Fibroblast of lung (primary cell): ENCODE measurements at places on chromosomes 5 and 9. TPM values are rescaled to one million over a fixed set of nuclear protein-coding genes. Genes with fewer than 3 reads are reported as not detected.

DNA sequence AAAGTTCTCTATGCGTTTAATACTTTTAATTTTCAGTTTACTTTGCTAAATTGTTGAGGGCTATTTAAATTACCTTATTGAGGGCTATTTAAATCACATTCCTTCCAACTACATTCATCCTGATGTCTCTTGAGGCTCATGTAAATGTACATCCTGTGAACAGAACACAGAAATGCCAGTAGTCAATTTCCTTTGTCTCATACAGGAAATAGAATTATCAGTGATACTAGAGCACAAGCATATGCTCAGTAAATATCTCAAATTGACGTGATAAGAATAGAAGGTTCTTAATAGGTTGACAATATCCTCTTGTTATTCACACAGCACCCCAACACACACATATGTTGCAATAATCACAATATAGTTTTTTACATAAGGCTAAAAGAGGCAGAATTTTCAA, 449.0 kb downstream of the CYLC2 start:
- DNase-seq: no peak
- no peaks in the 10 kb centered on the region for H3K36me3 ChIP-seq
- no peak overlapping the region for H3K4me3 ChIP-seq
- H3K27me3 ChIP-seq: no peaks in the 10 kb centered on the region
- no peak overlapping the region for H3K27ac ChIP-seq

GRCh38 chr5:123083298-123083697, 5.7 kb upstream of the PRDM6 start:
- no peak for DNase-seq
- no peak overlapping the region for H3K4me3 ChIP-seq
- no peaks in the 10 kb centered on the region for H3K36me3 ChIP-seq
- H3K27ac ChIP-seq: no peak overlapping the region
- H3K4me1 ChIP-seq: no peaks in the 10 kb centered on the region

DNA sequence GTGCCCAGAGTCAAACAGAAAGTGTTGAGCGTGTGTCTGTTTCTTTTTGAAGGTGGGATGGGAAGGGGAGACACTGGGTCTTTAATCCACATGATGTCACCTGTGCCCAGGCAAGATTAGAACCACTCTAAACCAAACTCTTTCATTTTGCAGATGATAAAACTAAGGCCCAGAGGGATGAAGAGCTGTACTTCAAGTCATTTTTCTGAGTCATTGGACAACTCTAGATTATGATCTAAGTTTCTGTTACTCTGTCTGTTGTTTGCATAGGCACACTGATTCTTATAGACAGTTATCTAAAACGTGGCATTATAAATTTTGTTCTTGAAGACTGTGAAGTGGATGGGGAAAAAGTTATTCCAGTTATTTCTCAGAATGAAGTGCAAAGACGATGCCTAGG, 48.8 kb downstream of the MAST4 start:
- no peak for DNase-seq
- no peaks in the 10 kb centered on the region for H3K27me3 ChIP-seq
- no peak overlapping the region for H3K27ac ChIP-seq
- H3K36me3 ChIP-seq: no peaks in the 10 kb centered on the region
- no peak overlapping the region for H3K4me3 ChIP-seq

- no peaks in the 10 kb centered on the region for H3K27me3 ChIP-seq
- H3K36me3 ChIP-seq: peaks cover 43% of the 10 kb centered on the region
- no peaks in the 10 kb centered on the region for H3K4me1 ChIP-seq
These were observed 29.8 kb upstream of the SLC6A3 start for GRCh38 chr5:1474866-1475543.

DNA sequence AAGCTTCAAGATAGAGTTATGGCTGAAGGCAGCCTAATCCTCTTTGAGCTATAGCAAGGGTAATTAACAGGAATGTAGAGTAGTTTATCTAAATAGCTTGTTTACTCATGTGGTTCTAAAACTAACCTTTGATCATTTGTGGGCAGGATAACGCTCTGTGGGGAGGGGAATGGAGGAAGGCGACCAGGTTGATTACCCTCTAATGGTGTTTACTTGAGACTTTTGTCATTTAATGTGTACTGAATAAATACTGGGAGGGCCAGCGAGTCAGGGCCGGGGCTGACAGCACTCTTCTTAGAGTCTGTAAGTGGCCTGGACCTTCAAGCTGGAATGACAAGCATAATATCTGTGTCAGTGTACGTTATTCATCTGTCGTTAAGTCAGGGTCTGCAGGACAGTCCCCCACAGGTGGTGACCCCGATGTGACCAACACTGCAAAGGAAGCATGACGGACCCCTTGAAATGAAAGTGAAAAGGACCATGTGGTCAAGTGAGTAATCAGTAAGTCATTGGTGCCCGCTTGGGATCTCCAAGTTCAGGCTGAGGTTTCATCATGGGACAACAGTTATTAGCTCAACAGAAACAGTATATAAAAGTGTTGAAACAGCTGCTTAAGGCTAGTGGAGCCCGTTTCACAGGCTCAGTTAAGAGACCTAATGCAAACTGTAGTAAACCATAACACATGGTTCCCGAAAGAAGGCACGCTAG, 162.6 kb downstream of the CPLANE1 start:
- no peak overlapping the region for H3K27ac ChIP-seq
- peak; percentile 73 for DNase-seq
- no peak overlapping the region for H3K4me3 ChIP-seq
- no peaks in the 10 kb centered on the region for H3K27me3 ChIP-seq
- no peaks in the 10 kb centered on the region for H3K36me3 ChIP-seq
- no peaks in the 10 kb centered on the region for H3K4me1 ChIP-seq

- H3K27me3 ChIP-seq: no peaks in the 10 kb centered on the region
- H3K4me1 ChIP-seq: no peaks in the 10 kb centered on the region
- no peaks in the 10 kb centered on the region for H3K36me3 ChIP-seq
- DNase-seq: no peak
These were observed 179.3 kb upstream of the FGF10 start for GRCh38 chr5:44568519-44568918.

GRCh38 chr5:179869641-179870402, 11.2 kb upstream of the MRNIP start:
- no peak overlapping the region for H3K4me3 ChIP-seq
- no peaks in the 10 kb centered on the region for H3K4me1 ChIP-seq
- H3K36me3 ChIP-seq: peaks cover 38% of the 10 kb centered on the region
- no peaks in the 10 kb centered on the region for H3K27me3 ChIP-seq
- no peak for DNase-seq
- no peak overlapping the region for H3K27ac ChIP-seq

DNA sequence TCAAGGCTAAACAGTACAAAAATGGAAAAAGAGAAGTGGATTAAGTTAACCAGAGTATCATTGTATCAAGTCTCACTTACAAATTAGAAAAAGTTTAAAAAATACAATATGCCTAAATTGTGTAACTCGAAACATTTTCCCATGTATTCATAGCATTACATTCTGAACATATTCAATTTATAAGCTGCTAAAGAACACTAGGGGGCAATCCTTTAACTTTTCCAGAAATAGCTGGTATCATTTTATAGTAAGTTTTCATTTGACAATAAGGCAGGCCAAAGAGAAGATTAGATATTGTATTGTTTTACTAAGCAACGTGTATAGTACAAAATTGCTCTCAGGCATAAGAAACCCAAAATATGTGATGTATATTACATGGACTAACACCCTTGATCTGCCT, 234.6 kb downstream of the ADGRV1 start:
- H3K36me3 ChIP-seq: no peaks in the 10 kb centered on the region
- DNase-seq: peak; percentile 12
- H3K4me1 ChIP-seq: no peaks in the 10 kb centered on the region
- no peaks in the 10 kb centered on the region for H3K27me3 ChIP-seq
- no peak overlapping the region for H3K27ac ChIP-seq

DNA sequence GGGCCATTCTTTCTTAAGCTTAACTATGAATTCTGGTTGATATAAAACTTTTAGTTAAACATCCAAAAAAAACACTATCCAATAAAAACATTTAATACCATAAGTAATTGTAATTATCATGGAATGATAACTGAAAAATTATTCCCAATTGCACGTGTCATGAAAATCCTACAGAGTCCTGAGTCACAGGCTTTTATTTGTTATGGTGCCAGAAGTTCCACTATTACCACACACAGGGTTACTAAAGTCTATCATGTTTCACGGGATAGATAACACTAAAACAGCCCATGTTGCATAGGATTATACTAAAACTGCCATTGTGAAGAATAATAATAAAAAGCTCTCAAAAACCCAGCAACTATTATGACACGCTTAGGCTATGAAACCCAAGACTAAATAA, 1381.8 kb downstream of the EFNA5 start:
- no peak overlapping the region for H3K27ac ChIP-seq
- H3K4me1 ChIP-seq: no peaks in the 10 kb centered on the region
- peak; percentile 10 for DNase-seq
- no peak overlapping the region for H3K4me3 ChIP-seq

DNA sequence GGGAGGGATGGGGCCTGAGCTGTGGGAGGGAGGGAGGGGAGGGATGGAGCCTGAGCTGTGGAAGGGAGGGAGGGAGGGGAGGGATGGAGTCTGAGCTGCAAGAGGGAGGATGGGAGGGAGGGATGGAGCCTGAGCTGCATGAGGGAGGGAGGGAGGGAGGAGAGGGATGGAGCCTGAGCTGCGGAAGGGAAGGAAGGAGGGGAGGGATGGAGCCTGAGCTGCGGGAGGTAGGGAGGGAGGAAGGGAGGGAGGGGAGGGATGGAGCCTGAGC, 124.0 kb upstream of the ERCC6L2 start:
- H3K27ac ChIP-seq: no peak overlapping the region
- H3K36me3 ChIP-seq: no peaks in the 10 kb centered on the region
- DNase-seq: no peak
- H3K4me1 ChIP-seq: peaks cover 7% of the 10 kb centered on the region

- DNase-seq: peak; percentile 18
- H3K27ac ChIP-seq: no peak overlapping the region
- no peak overlapping the region for H3K4me3 ChIP-seq
- no peaks in the 10 kb centered on the region for H3K4me1 ChIP-seq
These were observed 242.1 kb downstream of the FSTL4 start for GRCh38 chr5:133370036-133370831.

DNA sequence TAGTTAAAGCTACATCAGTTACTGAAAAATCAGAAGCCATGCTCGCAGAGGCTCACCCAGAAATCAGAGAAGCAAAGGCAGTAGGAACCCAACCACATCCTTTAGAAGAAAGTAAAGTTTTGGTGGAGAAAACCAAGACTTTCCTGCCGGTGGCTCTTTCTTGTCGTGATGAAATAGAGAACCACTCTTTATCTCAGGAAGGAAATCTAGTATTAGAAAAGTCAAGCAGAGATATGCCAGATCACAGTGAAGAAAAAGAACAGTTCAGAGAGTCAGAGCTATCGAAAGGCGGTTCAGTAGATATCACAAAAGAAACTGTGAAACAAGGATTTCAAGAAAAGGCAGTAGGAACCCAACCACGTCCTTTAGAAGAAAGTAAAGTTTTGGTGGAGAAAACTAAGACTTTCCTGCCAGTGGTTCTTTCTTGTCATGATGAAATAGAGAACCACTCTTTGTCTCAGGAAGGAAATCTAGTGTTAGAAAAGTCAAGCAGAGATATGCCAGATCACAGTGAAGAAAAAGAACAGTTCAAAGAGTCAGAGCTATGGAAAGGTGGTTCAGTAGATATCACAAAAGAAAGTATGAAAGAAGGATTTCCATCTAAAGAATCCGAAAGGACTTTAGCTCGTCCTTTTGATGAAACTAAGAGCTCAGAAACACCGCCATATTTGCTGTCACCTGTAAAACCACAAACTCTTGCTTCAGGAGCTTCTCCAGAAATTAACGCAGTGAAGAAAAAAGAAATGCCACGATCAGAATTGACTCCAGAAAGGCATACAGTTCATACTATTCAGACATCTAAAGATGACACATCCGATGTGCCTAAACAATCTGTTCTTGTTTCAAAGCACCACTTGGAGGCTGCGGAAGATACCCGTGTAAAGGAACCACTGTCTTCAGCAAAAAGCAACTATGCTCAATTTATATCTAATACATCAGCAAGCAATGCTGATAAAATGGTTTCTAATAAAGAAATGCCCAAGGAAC, 47.2 kb downstream of the CMYA5 start:
- no peaks in the 10 kb centered on the region for H3K36me3 ChIP-seq
- no peaks in the 10 kb centered on the region for H3K4me1 ChIP-seq
- no peak overlapping the region for H3K27ac ChIP-seq
- peaks cover 4% of the 10 kb centered on the region for H3K27me3 ChIP-seq
- DNase-seq: no peak

DNA sequence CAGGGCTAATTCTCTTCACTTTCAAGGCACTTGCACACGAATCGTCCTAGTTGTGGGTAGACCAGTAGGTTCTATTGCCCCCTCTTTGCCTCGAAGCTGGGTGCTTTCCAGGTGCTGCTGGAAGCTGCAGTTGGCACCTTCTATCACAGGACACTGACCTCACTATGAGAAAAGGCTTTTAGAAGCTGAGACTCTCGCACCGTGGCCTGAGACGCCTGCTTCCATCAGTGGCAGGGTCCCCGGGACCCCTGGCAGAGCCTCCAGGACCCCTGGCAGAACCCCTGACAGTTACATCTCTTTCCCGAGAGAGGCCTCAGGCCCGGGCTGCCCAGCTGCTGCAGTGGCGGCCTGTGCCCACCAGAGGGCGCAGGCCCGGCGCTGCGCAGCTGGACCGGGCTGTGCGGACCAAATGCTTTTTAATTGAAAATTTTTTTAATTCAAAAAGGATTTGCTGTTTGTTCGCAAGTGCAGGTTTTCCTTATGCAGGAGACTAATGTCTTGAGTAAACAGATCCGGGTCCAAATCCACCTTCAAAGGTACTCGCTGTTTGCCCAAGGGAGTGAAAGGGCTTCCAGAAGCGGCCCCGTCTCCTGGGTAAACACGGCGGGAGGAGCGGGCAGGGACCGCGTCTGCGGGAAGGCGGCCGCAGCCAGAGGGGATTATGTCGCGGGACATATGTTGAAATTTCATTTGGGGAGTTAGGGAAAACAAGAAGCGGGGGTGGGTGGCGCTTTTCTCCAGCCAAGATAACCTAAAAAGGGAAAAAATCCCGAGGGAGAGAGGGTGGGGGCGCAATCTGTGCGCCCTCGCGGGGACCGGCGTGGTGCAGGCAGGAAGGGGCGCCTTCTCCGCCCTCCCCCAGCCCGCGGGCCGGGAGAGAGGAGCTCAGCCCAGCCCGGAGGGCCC, 114.5 kb upstream of the LMX1B start:
- H3K4me1 ChIP-seq: no peaks in the 10 kb centered on the region
- no peak overlapping the region for H3K27ac ChIP-seq
- peaks cover 3% of the 10 kb centered on the region for H3K27me3 ChIP-seq
- peak; percentile 43 for DNase-seq
- H3K4me3 ChIP-seq: peak overlapping the region; percentile 43
- no peaks in the 10 kb centered on the region for H3K36me3 ChIP-seq

GRCh38 chr9:37801959-37802711, 1.5 kb downstream of the DCAF10 start:
- peak overlapping the region; percentile 86 for H3K27ac ChIP-seq
- DNase-seq: no peak
- H3K4me3 ChIP-seq: peak overlapping the region; percentile 87
- H3K36me3 ChIP-seq: peaks cover 1% of the 10 kb centered on the region
- H3K27me3 ChIP-seq: no peaks in the 10 kb centered on the region
- H3K4me1 ChIP-seq: no peaks in the 10 kb centered on the region

GRCh38 chr9:128921881-128922763, 1.3 kb downstream of the PHYHD1 start:
- peaks cover 7% of the 10 kb centered on the region for H3K36me3 ChIP-seq
- H3K4me3 ChIP-seq: peak overlapping the region; percentile 5
- DNase-seq: peak; percentile 67
- H3K4me1 ChIP-seq: peaks cover 19% of the 10 kb centered on the region
- H3K27me3 ChIP-seq: no peaks in the 10 kb centered on the region

GRCh38 chr5:103620851-103621547, 58.4 kb upstream of the NUDT12 start:
- no peaks in the 10 kb centered on the region for H3K27me3 ChIP-seq
- no peak overlapping the region for H3K27ac ChIP-seq
- no peaks in the 10 kb centered on the region for H3K4me1 ChIP-seq
- no peak overlapping the region for H3K4me3 ChIP-seq
- no peak for DNase-seq

GZMA gene
- not detected in 2 replicates for total RNA-seq

STRBP gene
- total RNA-seq: 4.9 and 5.9 TPM in 2 replicates

NRG2 gene
- 0.51 and 1.3 TPM in 2 replicates for total RNA-seq

CDKN2B gene
- total RNA-seq: 29.0 and 44.9 TPM in 2 replicates

MARCHF11 gene
- total RNA-seq: not detected in 2 replicates

OCLN gene
- total RNA-seq: 2.3 and 7.8 TPM in 2 replicates

SPINK5 gene
- not detected in 2 replicates for total RNA-seq
